CD8-positive, alpha-beta T cell (primary cell): ENCODE measurements at places on chromosomes 7 and 10.

DNA sequence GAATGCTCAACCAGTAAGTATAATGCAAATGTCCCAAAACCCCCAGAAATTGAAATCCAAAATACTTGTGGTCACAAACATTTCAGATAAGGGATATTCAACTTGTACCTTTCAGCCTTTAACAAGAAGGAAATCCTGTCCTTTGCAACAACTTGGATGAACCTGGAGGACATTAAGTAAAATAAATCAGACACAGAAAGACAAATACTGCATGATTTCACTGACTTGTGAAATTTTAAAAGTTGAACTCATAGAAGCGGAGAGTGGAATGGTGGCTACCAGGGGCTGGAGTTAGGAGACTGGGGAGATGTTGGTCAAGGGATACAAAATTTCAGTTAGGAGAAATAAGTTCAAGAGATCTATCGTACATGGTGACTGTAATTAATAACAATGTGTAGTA, 187.6 kb downstream of the DNAH11 start:
- DNase-seq: no peak

DNA sequence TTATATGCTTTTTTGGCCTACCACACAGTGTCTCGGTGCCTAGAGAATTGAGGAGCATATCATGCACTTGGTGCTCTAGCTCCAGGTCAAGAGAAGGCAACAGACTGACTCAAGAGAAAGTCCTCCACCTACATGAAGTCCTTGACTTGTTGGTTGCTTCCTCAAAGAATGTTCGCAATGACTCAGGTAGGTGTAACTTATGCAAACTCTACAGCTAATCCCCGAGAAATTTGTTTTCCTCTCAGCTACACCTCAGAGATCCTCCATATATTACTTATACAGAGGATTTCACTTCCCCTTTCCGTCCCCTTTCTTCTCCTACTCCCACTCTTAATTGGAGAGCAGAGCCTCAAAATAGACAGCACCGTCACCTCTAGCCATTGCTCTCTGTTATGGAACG, 1013.1 kb downstream of the KCNMA1 start:
- DNase-seq: no peak

GRCh38 chr7:137328373-137329120, 15.0 kb downstream of the PTN start:
- DNase-seq: no peak

DNA sequence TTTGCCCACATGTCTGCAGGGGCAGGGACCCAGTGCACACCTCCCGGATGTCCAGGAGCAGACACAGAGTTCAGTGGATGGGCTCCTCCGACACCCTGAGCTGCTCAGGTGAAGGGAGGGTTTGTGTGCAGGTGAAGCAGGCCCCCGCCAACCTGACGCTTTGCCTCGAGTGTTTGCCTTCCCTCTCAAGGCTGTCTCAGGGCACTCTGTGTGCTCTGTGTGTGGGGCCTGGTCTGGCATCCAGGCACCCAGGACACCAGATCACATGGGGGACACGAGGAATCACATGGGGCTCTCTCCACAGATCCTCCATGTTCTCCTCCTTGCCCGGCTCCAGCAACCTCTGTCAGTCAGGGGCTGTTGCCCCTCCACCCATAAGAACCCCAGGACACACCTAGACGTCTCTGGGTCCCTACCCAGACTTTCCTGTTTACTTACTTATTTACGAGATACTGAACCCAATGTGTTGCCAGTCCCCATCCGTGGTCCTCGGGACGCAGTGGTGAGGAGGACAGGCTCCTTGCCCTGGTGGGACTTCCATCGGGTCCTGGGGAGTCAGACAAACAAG, 99.5 kb downstream of the HTR5A start:
- DNase-seq: no peak

DNA sequence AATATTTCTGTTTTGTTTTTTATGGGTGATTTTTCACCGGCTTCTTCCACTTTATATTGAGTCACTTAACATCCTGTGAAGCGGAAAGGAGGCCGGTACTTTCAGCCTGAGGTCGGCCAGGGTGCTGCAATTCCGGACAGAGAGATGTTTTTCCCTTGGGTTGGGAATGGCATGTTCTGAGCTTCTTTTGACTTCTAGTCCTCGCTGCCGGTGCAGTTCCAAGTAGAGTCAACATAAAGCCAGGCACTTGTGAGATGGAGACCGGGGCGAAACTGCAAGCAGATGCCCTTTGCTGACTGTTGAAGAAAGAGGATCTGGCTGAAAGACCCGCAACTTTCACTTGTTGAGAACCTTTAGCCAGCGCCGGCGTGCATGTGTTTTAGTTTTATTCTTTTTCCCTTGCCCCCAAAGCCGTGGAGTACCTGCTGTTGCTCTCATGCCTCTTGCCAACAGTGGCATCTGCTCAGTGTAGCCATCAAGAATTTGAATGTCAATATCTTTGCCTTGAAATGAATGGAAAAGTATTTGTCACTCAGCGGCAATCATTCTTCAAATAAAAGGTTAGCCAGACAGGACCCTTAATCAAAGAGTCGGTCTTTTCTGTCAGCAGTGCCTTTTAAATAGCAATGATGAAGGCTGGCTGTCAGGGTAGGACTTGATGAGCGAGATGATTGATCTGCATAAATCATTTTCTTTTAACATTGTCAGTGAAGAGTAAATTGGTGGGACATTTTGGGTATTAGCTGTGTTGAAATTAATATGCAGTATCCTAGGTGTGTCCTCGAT, 351.2 kb downstream of the LRMDA start:
- no peak for DNase-seq

DNA sequence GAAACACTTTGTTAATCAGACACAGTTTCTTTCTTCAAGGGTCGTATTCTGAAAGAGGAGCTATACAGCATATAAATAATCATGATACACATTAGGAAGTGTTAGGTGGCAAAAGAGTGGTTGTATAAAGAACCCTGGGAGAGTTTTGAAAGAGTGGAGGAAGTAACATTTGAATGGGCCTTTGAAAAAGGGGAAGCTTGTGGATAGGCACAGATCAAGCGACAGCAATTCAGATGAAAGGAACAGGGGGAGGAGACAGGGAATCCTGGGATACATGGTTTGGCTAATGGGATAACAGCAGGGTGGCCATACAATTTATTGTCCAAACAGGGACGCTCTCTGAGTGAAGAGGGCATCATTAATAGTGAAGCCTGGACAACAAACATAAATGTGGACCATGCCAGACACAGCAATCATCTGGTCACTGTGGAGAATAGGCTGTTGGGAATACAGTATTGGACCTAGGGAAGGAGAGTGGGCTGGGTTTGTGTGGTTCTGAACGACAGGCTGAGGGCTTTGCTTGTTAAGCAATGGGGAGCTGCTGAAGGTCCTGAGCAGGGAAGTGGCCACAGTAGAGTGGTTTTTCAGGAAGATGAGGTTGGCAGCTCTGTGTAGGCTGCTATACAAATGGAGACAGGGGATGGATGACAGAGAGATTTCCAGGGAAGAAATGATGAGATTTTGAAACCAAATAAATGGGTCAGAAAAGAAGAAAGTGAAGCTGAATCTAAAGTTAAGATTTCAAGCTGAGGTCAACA, 75.9 kb downstream of the ICA1 start:
- DNase-seq: no peak

DNA sequence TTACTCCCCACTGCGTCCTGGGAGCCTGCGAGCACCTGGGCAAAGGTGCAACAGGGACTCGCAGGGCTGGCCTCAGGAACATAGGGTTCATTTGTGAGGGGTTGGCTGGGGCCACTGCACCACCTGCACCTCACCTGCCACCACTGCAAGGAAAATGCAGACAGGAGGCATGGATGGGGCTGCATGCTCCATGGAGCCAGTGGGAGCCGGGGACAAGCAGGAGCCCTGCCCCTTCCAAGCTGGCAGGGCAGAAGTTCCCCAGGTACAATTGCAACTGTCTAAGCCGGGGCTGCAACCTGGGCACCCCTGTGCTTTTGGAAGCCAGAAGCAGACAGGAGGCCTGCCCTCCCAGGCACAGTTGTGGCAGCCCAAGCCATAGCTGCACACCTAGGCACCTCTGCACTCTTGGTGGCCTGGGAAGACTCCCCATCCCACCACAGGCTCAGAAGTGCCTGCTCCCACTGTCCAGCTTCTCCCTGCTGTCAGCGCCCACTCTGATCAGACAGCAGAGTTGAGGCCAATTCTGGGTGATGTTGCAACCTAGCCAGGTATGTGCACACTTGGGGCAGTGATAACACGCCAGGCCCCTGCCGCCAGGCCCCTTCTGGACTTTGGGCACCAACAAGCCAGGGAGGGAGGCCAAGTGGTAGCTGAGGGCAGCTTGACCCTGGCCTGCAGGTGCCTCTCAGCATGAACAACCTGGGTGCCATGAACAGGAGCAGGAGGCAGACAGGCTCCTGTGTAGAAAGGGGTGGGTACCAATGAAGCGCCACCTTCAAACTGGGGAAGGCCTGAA, 58.2 kb downstream of the TMEM106B start:
- no peak for DNase-seq

GRCh38 chr7:99928994-99929729, at the start of gene GJC3:
TSS of gene GJC3 (minus strand) at chr7:99929620. CDS start at chr7:99929620, 0 bp downstream.
- DNase-seq: peak; percentile 63

- DNase-seq: no peak
These were observed 133.6 kb downstream of the PPP1R9A start for GRCh38 chr7:95041031-95041430.

DNA sequence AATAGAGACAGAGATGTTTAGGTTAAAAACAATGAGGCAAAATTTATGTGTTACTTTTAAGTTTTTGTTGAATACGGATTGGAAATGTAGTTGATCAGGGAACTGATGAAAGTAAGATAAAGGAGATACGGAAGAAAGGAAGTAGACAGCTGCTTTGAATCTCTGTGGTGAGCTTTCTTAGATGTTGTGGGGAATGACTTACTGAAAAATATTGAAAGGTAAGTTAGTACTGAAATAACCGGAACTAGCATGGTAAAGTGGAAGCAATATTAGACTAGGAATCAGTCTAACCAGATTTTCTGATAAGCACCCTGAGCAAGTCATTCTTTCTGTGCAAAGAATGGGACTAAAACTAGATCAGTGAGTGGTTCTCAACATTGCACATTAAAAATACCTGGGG, 34.8 kb downstream of the LUC7L2 start:
- DNase-seq: no peak

DNA sequence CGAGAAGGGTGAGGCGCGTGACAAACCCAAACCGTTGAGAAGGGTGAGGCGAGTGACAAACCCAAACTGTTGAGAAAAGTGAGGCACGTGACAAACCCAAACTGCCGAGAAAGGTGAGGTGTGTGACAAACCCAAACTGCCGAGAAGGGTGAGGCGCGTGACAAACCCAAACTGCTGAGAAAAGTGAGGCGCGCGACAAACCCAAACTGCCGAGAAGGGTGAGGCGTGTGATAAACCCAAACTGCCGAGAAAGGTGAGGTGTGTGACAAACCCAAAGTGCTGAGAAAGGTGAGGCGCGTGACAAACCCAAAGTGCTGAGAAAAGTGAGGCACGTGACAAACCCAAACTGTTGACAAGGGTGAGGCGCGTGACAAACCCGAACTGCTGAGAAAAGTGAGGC, 25.0 kb downstream of the ESYT2 start:
- DNase-seq: no peak

DNA sequence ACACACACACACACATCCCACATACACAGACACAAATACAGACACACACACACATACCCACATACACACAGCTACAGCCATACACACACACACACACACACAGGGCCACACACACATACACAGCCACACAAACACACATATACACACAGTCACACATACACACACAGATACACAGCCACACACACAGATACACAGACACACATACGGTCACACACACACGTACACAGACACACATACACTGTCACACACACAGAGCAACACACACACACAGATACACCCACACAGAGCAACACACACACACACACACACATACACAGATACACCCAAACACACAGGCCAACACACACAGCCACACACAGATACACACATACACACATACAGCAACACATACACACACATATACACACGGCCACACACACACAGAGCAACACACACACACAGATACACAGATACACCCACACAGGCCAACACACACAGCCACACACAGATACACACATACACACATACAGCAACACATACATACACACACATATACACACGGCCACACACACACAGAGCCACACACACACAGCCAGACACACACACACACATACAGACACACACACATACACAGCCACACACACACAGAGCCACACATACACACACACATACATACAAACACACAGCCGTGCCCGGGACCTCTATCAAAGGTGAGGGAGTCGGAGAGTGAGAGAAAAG, 22.3 kb downstream of the KCP start:
- no peak for DNase-seq

DNA sequence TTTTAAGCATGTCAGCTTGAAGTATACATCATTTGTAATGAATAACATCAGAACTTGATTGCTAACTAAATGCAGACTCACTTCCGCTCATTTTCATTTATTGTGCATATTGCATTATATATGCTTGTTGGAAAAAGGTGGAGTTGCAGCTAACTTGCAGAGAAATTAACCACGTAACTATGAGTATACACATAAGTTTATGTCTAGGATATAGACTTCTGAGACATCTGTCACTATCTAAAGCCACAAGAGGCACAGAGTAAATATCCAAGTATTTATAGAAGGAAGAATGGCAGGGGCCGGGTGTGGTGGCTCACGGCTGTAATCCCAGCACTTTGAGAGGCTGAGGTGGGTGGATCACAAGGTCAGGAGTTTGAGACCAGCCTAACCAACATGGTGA, 47.3 kb downstream of the TNPO3 start:
- no peak for DNase-seq

DNA sequence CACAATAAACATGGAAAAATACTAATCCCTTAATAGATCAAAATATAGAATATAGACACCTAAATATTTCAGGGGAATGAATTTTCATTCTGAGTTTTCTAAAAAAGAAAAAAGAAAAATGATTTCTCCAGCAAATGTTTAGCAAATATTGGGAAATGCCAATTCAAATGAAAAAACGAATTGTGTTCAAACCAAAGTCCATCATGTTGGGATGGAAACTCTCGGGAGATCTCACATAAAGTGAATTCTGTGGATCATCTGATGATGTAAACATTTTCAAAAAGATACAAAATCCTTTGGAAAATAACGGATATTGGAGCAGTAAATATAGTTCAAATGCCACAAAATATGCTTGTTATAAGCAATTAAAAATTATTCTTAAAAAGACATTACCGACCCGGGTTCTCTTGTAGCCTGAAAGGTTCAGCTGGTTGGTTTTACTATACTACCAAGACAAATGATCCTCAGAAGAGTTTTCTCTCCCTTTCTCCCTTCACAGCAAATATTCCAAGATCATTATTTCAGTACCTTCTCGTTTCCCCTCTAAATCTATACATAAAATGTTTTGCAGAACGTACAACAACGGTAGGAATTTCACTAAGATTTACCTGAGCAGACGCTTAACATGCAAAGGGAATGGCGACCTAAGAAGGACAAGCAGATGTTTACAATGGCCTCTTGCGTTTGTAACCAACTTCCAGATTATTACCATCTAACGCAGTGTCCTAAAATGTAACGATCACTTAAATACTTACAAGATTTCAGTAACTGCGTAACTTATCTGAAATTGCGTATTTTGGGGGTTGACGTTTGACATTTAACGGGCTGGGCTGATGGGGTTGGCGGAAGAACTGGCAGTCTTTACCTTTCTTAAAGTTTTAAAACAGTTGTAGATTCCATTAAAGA, 2.5 kb downstream of the HOXA13 start:
- no peak for DNase-seq
